Activated CD4-positive, alpha-beta T cell treated with anti-CD3 and anti-CD28 coated beads, Interleukin-2, amount 50 U/mL, for 1 hour (primary cell): ENCODE measurements at places on chromosomes 2 and 18.

DNA sequence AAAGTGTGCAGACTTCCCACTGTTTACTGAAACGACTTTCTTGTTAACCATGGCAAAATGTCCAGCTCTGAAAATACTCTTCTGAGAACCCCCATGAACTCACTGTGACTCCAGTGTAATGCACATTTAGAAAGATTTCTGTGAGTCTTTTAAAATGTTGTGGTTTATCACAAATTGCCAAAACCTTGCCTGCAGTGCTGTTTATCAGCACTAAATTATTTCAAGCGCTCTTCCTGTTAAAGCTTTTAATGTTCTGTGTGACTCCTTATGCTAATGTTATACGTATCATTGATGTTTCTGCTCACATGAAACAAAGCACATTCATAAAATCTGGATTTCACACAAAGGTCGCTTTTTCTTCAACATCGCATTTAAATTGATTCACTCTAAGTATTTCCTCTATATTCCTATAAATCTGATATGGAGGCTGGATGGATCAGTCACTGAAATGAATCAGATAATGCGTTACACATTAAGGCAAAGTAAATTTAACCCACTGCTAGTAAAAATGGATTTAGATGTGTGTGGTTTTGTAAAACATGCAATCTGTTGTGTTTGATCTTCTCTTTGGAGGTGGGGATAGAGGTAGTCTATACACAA lies 521.2 kb downstream of the NYAP2 start:
- DNase-seq = no peak

DNA sequence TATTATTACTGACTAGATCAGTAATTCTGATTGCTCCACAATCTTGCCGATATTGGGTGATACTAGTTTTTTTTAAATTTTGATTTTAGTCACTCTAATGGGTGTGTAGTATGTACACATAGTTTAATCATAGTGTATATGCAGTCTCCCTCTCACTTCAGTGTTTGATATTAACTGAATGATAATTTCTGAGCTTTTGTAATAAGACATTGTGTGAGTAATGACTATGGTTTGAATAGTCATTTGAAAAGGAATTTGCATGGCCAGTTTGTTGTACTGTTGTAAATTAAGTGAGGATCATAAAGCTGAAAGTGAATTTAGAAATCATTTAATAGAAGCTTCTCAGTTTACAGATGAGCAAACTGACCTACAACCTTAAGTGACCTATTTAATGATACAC lies 33.4 kb downstream of the USP14 start:
- no peak for DNase-seq

GRCh38 chr2:60987041-60987440 lies 30.5 kb upstream of the PEX13 start:
- no peak for DNase-seq

DNA sequence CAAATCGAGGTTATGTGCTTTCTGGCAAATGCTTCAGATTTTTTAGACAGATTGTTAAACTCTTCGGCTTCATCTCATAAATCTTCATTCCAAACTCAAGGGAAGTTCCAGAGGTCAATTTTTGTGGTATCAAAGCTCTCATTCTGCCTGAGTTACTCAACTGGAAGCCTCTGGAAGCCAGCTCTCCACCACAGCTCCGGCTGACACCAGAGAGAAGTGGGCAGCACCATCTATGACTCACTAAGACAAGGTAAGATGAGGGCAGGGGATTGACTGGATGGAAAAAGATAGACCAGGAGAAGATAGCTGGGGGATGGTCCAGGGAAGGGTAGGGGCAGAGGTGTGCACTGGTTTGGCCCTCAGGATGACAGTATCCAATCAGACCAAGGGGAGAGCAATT lies 137.3 kb upstream of the HNRNPA3 start:
- DNase-seq = no peak

DNA sequence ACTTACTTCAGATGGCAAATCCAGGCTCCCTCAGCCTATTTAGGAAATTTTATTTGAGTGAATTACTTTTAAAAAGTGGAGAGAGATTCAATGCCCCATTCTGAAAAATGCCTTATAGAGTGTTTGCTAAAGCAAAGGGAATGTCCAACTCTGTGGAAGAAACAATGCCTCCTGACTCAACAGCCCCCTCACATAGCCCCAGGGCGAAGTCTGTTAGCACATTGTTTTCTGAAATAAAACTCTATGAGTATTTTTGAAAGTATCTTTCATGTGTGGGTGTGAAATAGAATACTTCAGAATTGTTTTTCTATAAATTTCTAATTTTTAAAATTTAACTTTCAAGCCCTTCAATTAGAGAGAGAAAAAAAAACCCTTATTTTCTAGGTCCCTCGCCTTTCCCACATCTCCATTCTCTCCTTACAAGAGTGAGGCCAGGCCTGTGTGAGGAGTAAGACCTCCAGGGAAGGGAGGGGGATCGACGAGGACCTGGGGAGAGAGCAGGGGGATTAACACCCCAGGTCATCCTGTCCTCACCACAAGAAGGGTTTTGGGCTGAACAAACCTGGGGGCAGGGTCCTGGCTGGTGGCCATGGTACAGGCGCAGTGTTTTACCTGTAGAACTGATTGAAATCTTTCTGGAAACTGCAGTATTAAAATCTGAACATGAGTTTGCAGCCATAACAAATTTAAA lies 141.4 kb downstream of the SNTG2 start:
- no peak for DNase-seq
